ENCODE measurements at places on chromosomes 1 and 21.
A peak's percentile ranks its signal among the peaks of the same experiment; 100 is the strongest.

- peak; percentile 47 for DNase-seq
These were observed at the start of gene ECE1 for GRCh38 chr1:21289700-21290545. Gene ECE1, minus strand, starts transcription at chr1:21290463. Its CDS starts 49 bp downstream, at chr1:21290414.

GRCh38 chr1:226702318-226702956, 36.6 kb downstream of the ITPKB start:
- peak; percentile 33 for DNase-seq

DNA sequence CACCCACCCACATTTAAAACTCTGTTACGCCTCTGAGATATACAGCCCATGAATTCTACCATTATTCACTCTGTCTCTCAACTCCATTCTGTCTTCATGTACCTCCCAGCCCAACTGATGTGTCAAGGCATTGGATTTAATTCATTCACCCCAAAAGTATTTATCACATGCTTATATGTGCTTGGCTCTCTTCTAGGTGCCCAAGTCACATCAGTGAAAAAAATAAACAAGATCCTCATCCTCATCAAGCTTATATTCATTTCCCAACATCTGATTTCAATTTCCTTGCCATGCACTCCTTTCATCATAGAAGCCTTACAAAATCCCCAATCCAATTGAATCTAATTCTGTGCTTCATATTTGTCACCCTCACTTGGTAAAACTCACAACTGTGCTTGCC, 967.6 kb downstream of the LTN1 start:
- no peak for DNase-seq

DNA sequence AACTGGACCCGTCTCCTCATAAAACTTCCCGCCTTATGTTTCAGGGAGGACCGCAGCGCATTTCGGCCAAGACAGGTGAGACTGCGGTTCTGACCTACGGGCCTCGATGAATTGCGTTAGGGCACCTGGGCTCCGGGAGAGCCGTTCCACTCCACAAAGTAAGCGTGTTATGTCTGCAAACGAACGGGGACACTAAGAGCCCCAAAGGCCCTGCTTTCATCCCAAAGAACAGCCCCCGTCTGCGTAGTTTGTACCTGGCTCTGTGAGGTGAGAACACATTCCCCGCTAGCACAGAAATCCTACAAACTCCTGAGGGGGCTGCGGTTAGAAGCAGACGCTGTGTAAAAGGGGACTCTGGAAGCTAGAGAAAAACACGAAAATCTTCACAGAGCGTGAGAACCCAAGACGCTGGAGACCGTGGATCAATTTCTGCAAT, 41.6 kb upstream of the PPIAL4F start:
- DNase-seq: no peak

- peak; percentile 61 for DNase-seq
These were observed at the start of gene S100A6 for GRCh38 chr1:153535242-153536011. Gene S100A6, minus strand, starts transcription at chr1:153535991. Its CDS starts 652 bp downstream, at chr1:153535339.

DNA sequence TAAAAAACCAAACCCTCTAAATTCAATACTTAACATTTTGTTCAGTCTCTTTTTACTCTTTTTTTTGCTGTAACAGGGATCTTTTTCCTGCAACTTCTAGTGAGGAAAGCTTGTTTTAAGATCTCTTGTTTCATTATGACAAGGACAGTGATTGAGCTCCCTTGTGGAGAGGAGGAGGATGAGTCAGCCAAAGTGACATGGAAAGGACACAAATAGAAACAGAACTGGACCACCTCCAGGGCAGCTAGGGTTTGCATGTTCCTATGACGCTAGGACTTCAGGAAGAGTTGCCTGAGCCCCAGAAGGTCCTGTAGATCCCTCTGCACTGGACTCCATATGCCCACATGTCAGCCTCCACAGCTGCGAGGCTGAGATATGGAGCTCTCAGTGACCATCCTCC, 212.6 kb upstream of the FAM78B start:
- no peak for DNase-seq

- no peak for DNase-seq
These were observed 30.6 kb downstream of the ATP1A1 start for GRCh38 chr1:116403496-116404136.

DNA sequence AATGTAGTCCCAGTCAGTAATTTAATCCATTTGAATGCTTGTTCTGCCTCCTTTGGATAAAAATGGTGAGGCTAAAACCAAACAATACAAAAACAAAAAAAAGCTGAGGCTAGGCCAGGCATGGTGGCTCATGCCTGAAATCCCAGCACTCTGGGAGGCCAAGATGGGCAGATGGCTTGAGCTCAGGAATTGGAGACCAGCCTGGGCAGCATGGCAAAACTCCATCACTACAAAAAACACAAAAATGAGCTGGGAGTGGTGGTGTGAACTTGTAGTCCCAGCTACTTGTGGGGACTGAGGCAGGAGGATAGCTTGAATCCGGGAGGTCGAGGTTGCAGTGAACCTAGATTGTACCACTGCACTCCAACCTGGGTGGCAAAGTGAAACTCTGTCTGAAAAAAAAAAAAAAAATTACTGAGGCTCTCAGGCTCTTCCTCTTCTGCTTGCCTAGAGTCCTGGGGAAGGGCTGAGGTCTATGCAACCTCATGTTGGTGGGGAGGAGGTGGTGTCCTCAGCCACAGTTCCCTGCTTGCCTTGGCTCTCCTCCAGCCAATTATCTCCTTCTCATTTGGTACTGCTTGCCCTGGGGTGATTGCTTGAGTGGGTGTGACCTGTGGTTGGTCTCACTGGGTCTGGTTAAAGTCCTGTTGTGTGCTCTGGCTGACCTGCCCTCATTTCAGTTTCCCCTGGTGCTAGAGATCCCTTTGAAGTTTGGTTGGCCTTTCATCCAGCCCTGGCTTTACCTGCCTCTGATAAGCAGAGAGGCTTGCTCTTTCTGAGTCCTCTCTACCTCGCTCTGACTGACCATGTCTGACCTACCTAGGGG, 20.9 kb downstream of the S1PR1 start:
- peak; percentile 58 for DNase-seq

GRCh38 chr1:5729636-5730145, 262.5 kb downstream of the NPHP4 start:
- no peak for DNase-seq

DNA sequence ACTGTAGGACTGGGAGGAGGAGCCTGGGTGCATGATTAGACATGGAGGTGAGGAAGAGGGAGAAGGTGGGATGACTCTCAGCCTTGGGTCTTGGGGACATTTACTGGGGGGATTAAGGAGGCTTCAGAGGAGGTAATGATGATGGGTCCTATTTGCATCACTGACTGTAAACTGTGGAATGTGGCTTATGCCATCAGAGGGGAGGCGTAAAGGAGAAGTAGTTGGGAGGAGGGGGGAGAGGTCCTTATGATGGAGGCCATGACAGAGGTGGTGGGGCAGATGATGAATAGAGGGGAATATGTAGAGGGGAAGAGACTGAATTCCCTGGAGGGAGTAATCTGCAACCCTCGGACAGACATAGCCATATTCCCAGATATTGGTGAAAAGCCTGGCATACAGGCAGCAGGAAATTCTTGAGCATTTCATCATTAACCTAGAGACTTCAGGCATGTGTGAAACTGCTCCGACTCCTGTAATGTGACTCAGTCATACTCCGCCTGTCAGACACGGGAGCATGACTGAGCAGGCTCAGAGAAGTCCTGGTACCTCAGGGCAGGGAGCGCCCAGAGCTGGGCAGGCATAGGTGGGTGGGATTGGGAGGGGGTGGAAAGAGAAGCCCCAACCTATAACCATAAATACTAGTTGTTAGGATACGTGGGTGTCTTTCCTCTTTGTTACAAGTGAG, 8.0 kb upstream of the LCE5A start:
- peak; percentile 81 for DNase-seq

Data from EL (cell line).